NCI-H226 (cell line): ENCODE measurements at places on chromosomes 12 and 14.

DNA sequence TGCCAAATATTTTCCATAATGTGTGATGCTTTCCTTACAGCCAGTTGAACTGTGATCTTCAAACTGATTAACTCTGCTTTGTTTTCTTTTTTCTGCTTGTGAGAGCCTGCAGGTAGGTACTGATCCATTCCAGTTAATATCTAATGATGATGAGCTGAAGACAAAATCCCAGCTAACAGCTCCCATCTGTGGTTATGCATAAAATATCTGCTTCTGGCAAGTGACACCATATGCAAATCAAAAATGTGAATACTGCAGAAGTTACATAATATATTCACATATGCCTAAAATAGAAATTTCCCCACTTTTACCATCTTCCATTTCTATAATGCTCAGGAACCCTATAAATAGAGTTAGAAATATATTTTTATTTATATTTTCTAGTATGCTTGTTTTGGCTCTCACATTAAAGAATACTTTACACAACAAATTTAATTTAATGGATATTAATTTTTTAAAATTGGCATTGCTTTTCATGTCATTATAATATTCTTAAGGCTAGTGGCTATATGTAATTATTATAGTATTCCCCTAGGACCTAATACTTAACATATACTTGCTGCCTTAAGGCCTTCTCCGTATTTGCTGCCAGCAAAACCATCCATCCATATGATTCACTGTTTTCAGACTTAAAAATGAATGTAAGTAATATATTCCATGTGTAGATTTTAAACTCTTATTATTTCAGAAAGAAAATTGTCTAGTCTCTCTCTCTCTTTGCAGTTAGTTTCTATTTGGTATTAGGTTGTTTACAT is 83.8 kb downstream of the CCER1 start:
- no peak for DNase-seq

DNA sequence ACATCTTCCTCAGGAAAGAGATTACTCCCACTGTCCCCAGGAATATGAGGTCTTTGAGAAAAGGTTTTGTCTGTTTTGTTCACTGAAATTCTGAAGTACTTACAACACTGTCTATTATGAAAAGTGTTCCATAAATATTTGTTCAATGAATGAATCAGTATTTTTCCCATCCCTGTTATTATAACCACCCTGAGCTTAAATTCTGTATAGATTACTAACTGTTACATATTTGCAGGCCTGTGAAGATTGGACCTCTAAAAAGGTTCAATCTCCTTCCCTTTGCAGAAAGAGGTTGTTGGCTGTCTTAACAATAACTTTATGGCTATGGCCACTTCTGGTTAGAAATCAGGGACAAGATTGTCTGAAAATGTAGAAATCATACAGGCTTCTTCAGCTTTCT is 174.5 kb upstream of the NPAS3 start:
- no peak for DNase-seq

GRCh38 chr12:95070378-95070777 is 3.0 kb downstream of the NR2C1 start:
- DNase-seq, result no peak

DNA sequence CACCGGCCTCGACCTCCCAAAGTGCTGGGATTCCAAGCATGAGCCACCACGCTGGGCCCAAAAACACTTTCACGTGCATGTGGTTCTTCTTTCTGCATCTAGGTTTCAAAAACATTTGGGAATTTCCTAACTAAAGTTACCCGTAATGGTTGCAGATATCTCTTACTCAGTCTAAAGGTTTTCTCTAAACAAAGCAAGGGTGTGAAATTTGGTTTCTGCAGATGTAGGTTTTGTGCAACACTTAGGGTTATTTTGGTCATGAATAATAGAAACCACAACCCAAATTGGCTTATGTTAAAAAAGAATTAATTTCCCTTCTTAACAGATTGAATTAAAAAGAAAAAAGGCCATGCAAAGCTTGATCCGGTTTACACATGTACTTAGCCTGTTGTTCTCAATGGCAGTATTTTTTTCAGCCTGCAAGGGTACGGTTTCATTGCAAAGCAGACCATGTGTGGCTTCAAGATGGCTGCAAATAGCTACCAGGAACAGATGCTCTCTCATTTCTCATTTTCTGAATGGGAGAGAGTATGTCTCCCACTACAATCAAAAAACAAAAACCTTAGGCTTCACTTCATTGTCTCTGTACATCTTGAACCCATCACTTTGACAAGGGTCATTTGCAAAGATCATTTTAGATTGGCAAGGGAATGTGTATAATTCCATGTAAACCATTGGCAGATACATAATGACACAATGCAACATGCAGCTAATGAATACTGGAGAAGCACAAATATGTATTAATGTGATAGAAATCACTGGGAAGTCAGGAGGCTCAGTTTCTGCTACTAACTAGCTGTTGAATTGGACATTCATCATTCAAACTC is 491.2 kb upstream of the FLRT2 start:
- DNase-seq, result no peak

GRCh38 chr12:39443929-39444209 is 949 bp upstream of the KIF21A start:
- DNase-seq, result no peak

DNA sequence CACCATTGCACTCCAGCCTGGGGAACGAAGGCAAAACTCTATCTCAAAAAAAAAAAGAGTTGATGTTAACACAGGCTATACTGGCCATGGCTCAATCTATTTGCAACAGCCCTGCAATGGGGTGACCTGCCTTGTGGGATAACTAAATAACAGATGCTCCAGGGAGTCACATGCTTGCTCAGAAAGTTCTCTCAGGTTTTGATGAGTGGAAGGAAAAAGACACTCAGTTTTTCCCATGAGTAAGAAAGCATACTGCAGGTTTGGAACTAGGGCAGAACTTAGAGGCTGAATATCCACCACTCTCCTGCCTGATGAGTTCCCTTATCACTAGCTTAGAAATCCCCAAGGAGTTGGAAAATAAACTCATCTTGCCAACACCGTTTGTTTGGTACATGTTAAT is 16.9 kb downstream of the WSB2 start:
- no peak for DNase-seq
